Activated CD4-positive, CD25-positive, alpha-beta regulatory T cell (primary cell): ENCODE measurements at places on chromosomes 6 and 20.

DNA sequence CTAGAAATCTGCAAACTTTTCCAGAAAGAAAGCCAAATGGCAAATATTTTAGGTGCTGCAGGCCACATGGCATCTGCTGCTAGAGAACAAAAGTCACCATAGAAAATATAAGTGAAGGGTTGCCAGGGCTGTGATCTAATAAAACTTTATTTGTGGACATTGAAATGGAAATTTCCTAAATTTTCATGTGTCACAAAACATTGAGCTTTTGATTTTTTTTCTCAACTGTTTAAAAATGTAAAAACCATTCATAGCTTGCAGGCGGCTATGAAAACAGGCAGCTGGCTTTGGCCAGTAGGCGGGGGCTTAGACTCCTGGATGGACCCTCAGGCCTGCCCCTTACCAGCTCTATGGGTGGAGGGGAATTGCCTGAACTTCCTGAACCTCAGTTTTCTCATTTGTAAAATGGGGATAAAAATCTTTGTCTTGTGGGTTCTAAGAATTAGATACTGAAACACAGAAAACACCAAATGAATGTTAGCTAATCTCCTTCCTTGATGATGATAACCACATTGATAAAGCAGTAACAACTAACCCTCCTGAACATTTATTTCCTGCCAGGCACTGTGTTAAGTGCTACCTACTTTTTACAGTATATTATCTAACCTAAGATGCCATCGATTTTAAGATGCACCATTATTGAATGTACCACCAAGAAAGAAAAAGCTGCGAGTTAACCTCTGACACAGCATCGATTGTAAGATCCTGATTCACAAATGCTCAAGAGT, 85.5 kb downstream of the SLC22A23 start:
- DNase-seq: no peak

GRCh38 chr20:24984961-24985640, 7.5 kb downstream of the APMAP start:
- DNase-seq: no peak

- DNase-seq: no peak
Observed at GRCh38 chr6:72595812-72596211, 26.1 kb upstream of the KCNQ5 start.

DNA sequence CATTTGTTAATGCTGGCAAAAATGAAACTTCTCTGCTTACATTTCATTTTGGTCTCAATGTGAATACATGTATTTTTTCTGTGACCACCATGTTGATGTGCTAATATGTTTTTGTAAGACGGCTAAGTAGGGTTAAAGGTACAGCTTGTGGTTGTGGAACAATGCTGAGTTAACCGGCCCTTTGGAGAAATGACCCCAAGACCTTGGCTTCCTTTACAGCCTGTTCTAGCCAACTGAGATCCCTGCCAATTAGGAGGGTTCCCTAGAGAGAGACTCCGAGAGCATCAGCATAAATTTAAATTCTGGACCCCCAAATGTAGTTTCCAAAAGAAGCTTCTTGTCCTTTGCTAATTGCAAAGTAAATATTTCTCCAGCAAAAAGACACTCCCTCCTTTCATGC, 44.4 kb downstream of the RSPO3 start:
- DNase-seq: no peak

DNA sequence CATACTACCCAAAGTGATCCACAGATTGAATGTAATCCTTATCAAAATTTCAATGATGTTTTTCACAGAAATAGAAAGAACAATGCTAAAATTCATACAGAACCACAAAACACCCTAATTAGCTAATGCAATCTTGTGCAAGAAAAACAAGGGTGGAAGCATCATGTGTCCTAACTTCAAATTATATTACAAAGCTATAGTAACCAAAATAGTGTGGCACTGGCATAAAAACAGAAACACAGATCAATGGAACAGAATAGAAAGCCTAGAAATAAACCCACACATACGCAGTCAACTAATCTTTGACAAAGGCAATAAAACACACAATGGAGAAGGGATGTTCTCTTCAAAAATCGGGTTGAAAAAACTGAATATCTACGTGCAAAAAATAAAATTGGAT, 131.1 kb downstream of the TASP1 start:
- no peak for DNase-seq

DNA sequence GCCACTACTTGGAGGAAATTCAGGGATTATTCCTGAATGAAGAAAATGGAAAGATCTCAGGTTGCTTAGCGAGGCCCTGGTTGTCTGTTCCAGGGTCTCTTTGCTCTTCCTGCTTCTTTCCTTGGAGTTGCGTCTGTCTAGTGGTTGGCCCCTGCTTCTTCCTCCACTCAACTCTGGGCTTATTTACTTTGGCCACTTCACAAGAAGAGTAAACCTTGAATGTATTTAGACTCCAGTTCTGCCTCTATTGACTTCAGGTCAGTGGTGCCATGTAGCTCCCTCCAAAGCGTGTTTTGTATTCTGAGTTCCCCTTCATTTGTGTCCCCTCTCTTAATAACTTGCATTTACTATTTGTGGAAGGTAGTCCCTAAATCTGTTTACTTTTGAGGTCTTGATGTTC, 456.5 kb downstream of the UTRN start:
- DNase-seq: no peak

- no peak for DNase-seq
Observed at GRCh38 chr20:11919581-11919980, 1.9 kb downstream of the BTBD3 start.

DNA sequence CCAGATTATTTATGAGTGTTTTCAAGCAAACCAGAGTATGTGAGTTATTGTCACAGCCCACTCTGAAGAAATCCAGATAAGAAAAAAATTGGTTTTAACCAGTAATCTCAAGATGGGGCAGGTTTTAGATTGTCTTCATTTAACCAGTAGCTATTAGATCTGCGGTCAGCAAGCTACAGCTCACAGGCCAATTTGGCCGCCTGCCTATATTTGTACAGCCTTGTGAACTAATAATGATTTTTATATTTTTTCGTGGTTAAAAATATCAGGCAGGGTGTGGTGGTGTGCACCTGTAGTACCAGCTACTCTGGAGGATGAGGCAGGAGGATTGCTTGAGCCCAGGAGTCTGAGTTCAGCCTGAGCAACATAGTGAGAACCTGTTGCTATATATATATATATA, 5.0 kb downstream of the FAM209B start:
- no peak for DNase-seq

GRCh38 chr6:13667655-13668054, 44.0 kb downstream of the RANBP9 start:
- no peak for DNase-seq
